ENCODE measurements at places on chromosomes 6 and 20.

DNA sequence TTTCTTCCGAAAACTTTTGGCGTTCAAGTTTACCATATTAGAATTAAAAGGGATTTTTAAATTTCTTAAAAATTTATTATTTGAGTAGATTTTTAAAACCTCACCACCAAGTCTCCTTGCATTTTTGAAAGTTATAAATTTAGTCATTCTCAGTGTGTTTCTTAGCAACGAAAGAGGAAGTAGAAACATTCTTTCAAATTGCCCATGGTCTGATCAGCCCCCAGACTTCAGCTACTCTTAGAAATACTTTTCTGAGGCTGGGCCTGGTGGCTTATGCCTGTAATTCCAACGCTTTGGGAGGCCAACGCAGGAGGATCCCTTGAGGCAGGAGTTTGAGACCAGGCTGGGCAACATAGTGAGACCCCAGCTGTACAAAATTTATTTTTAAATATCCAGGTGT is 15.1 kb upstream of the RTF2 start:
- DNase-seq, result no peak

DNA sequence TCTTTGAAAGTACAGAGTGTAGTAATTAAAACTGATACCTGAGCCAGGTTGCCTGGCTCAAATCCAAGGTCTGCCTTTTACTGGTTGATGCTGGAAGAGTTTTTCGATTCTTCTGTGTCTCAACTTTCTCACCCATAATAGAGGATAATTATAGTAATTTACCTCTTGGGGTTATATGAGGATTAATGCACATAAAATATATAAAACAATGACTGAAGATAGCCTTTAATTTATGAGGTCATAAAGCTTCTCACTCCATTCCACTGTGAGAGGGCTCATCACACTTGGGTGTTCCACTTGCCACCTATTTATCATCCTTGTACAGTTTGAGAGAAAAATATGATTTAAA is 10.2 kb downstream of the HLA-DRB5 start:
- DNase-seq, result no peak

DNA sequence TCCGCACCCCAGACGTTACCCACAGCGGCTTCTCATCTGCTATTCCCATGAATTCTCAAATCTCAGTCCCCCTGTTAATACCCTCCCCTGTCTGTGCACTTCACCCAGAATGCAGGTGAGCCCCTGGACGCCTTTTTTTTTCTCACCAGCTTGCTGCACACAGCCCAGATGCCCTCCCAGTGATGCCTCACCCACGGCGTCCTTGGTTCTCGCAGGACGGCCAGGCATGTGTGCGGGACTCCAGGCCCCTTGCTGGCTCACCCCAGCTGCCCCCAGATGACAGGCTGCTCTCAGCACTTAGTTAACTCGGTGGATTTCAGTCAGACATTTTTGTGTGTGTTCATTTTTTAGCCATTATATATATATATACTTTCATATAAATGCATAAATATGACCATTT is 25.4 kb upstream of the PI16 start:
- DNase-seq, result no peak

GRCh38 chr6:163667372-163668060 is 253.0 kb downstream of the QKI start:
- no peak for DNase-seq

GRCh38 chr20:22470620-22471026 is 113.7 kb downstream of the FOXA2 start:
- DNase-seq, result no peak

DNA sequence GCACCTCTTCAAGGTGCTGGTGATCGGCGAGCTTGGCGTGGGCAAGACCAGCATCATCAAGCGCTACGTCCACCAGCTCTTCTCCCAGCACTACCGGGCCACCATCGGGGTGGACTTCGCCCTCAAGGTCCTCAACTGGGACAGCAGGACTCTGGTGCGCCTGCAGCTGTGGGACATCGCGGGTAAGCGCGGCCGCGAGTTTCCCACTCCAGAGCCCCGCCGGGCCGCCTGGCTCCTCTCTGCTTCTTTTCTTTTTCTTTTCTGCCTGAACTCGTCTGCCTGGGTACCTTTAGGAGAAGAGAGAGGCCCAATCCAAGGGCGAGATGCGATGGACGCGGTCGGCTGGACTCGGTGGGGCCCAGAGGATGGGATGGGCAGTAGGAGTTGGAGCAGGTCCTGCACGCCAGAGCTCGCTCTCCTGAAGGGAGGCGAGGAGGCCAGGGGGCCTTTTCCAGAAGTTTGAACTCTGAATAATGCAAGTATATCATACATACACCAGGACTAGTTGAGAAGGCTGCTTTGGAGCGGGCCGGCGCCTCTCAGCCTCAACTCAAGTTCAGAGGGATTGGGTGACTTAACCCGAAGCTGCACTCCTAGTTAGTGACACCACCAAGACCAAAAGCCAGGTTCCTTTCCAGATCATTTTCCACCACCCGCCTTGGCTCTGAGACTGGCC is 445 bp downstream of the RAB32 start:
- DNase-seq, result peak; percentile 50

DNA sequence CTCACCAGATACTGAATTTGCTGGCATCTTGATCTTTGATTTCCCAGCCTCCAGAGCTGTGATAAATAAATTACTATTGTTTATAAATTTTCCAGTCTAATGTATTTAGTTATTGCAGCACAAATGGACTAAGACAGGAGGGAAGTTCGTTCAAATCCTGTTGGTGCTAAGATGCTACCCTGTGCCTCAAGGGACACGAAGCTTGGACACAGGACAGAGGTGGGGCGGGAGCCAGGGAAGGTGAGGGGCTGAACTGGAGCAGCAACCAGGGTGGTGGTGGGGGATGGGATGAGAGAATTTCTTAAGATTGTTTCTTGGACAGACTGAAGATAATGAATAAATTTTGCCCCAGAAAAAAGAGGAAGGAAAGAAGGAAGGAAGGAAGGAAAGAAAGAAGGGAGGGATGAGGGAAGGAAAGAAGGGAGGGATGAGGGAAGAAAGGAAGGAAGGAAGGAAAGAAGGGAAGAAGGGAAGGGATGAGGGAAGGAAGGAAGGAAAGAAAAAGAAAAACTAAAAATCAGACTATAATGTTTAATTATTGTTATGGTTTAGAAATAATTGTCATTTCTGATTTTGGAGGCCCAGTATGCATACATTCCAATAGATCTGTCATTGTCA is 127.2 kb downstream of the CDC5L start:
- DNase-seq, result no peak

- DNase-seq, result peak; percentile 63
Measured at GRCh38 chr6:16760516-16761470, at the start of gene ATXN1. ATXN1 (minus strand) TSS chr6:16761460.

DNA sequence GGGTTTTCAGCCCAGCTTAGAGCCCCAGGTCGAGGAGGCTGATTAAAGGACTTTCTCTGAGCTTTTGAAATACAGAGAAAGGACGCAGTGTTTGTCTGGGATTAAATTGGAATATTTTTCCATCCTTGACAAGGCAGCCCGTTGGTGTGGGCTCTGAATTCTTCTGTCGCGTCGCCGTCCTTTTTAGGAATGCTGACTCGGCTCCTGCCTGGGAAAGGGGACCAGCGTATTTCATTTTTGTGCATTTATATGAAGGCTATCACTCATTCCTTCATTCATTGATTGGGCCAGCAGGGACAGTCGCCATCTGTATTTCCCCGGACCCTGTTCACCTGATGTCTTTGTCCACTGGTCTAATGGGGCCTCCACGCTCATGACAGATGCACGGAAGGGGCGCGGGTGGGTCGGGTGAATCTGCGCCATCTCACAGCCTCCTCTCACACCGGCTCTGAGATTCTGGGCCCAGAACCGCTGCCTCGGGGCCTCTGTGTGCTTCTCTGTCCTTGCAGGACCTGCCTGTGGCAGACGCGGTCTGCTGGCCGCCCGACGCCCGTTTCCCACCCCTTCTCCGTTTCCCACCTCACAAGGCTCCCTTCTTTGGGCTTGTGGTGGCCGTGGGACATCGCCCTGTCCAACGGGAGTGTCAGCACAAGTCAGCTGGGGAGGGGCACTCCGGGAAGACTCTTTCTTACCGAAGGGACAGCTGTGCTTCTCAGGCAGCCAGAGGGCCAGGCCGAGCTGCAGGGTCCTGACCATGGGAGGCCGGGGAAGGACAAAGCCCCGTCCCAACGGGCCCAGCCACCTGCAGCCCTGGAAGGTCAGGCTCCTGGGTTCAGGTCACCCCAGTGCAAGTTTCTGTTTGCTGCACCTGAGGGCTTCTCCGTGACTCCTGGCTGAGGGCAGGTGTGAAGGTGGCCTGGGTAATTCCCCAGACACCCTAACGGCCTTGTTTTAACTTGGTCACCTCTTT is 157.3 kb downstream of the TAF4 start:
- no peak for DNase-seq

- DNase-seq, result no peak
Measured at GRCh38 chr6:73421534-73421933, 26.9 kb downstream of the DDX43 start.

- DNase-seq, result no peak
Measured at GRCh38 chr6:52231406-52232127, 12.7 kb downstream of the IL17F start.

GRCh38 chr6:22091424-22091948 is 205.3 kb downstream of the PRL start:
- DNase-seq, result no peak

DNA sequence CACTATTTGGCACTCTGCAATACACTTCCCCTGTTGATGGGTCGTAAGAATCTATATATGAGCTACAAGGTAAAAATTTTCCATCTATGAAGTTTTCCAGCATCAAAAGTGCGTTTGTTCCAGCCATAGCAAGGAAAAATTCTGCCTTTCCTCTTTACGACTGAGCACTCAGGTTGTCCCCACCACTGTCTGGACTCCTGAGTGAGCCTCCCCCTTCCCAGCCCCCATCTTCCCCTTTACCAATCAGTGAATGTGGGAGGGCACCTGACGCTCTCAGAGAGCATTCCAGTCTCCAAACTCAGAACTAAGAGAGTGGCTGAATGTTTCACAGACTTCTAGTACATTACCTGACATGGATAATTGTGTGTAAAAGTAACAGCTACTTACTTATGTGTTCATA is at the start of gene ALDH8A1:
ALDH8A1 (minus strand) TSS at position 175 of the 400 bp plus-strand sequence; CDS start at position 127, 48 bp downstream.
- DNase-seq, result no peak

GRCh38 chr20:47181056-47181862 is 175.2 kb downstream of the ZMYND8 start:
- DNase-seq, result peak; percentile 50

- DNase-seq, result no peak
Measured at GRCh38 chr6:111219785-111220184, 132.5 kb downstream of the SLC16A10 start.

GRCh38 chr6:79984261-79984660 is 20.2 kb upstream of the TTK start:
- DNase-seq, result no peak

GRCh38 chr6:26349964-26350857 is 14.8 kb upstream of the BTN3A2 start:
- no peak for DNase-seq

- no peak for DNase-seq
Measured at GRCh38 chr6:42221546-42221945, 3.9 kb upstream of the MRPS10 start.

- peak; percentile 46 for DNase-seq
Measured at GRCh38 chr20:3209257-3209945, at the start of gene ITPA. ITPA (plus strand) TSS chr20:3209498; CDS start chr20:3209552, 54 bp downstream.

GRCh38 chr6:133245422-133245903 is 4.3 kb downstream of the EYA4 start:
- no peak for DNase-seq

DNA sequence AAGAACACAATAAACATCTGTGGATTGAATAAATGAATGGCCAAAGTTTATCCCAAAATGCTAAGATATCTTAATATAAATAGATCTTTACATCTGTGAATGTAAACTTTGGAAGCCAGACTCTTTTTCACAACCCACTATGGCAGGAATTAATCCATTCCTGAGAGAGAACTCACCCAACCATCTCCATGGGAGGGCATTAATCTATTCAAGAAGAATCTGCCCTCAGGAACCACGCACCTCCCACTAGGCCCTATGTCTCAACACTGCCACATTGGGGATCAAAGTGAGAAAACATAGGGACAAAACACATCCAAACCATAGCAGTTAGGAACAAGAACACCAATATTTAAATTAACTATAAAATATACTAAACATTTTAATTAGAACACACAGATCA is 3.4 kb downstream of the UBE3D start:
- no peak for DNase-seq

DNA sequence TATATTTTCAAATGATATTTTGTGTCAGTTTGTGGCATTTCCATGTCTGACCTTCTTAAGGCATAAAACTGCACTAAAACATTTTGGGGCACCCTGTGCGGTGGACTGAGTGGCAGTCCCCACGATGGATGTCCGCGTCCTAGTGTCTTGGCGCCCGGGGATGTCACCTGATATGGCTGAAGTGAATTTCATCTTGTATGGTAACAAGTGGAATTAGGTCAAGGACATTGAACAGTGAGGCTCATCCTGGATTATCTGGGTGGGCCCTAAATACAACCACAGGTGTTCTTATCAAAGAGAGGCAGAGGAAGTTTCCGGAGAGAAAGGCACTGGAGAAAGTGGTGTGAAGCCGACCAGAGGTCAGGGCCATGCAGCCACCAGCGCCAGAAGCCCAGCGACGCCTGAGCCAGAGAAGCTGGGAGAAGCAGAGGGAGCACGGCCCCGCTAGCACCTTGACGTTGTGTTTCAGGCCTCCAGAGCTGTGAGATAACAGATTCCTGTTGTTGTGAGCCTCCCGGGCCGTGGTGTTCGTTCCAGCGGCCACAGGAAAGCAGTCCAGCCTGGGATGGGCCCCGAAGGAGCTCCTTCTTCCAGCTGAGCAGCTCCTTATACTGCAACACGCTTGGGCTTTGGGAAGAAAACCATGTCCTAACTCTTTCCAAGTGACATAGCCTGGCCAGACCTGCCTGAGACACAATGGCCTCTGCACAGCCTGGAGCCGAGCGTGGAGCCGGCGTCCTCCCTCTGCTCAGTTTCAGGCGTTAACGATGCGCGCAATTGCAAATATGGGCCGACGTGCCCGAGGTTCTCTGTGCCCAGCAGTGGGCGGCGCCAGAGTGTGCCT is 22.5 kb downstream of the THBS2 start:
- DNase-seq, result no peak

DNA sequence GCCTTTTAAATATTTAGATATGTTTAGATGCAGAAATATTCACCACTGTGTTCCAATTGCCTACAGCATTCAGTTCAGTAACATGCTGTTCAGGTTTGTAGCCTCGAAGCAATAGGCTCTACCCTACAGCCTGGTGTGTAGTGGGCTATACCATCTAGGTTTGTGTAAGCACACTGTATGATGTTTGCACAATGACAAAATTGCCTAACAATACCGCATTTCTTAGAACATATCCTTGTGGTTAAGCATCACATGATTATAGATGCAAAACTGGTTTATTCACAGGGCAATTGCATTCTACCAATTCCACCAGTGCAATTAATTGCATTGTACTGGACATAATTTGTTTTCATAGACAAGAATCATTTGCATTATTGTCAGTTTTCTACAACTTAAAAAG is 7.9 kb upstream of the SLC22A16 start:
- no peak for DNase-seq

GRCh38 chr20:39489986-39490560 is 527.9 kb downstream of the DHX35 start:
- DNase-seq, result no peak

- no peak for DNase-seq
Measured at GRCh38 chr6:113585246-113585645, 271.9 kb upstream of the MARCKS start.

GRCh38 chr6:161369339-161369738 is 95.5 kb upstream of the AGPAT4 start:
- DNase-seq, result peak; percentile 59
